ENCODE measurements at places on chromosomes 6 and 20.

- DNase-seq = no peak
These were observed 18.2 kb downstream of the GLYATL3 start for GRCh38 chr6:49517919-49518318.

GRCh38 chr6:144469144-144469575 is 184.0 kb downstream of the UTRN start:
- no peak for DNase-seq

DNA sequence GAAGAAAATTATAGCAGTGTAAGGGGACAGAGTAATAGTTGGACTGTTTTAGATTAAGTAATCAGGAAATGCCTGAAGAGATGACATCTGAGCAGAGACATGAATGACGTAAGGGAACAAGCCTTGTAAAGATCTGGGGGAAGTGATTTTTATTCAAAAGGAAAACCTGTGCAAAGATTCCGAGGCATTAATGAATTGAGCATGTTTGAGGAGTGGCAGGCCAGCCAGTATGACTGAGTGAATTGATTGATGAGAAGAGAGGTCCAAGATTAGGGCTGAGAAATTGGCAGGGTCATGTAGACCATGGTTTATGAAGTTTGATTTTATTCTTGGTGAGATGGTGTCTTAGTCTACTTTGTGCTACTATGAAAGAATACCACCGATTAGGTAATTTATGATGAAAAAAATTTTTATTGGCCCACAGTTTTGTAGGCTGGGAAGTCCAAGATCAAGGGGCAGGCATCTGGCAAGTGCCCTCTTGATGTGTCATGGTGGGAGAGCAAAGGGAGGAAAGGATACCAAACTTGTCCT is 95.1 kb downstream of the LIN28B start:
- no peak for DNase-seq

DNA sequence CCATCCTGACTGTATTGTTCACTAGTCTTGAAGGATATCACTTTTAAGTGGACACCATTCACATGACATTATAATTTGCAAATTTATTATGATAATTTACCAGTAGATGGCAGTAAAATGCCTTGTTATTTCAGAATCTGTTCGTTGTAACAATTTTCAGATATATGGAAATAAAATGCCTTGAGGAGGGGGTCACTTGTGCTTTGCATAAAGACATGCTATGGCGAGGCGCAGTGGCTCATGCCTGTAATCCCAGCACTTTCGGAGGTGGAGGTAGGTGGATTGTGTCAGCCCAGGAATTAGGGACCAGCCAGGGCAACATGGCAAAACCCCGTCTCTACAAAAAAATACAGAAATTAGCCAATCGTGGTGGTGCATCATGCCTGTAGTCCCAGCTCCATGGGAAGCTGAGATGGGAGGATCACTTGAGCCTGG is 9.0 kb upstream of the NCOA6 start:
- no peak for DNase-seq

GRCh38 chr6:131574686-131575085 is 1.7 kb downstream of the ARG1 start:
- DNase-seq = no peak

DNA sequence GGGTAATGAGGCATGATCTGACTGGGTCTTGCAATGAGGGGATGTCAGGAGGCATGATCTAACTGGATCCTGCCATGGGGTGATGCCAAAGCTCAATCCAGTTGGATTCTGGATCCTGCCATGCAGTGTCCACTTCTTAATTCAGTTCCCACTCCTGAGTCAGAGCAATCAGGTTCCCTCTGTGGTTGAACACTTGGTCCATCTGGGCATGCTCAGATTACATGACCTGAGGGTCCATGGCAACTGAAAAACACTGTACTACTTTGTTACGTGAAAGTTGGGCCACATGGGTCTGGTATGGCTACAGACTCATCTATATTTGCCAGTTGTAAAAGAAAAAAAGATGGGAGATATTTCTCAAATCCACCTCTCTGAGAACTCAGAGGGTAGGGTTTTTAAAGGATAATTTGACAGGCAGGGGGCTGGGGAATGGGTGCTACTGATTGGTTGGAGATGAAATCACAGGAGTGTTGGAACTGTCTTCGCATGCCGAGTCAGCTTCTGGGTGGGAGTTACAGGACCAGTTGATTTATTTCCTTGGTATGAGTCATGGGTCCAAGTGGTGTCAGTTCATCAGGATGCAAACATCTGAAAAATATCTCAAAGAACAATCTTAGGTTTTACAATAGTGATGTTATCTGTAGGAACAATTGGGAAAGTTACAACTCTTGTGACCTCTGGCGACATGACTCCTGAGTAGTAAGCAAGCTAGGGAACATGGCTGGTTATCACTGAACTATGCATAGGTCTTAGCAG is 21.6 kb downstream of the C6orf163 start:
- no peak for DNase-seq

GRCh38 chr6:119077643-119078375 is 655 bp downstream of the FAM184A start:
- no peak for DNase-seq

DNA sequence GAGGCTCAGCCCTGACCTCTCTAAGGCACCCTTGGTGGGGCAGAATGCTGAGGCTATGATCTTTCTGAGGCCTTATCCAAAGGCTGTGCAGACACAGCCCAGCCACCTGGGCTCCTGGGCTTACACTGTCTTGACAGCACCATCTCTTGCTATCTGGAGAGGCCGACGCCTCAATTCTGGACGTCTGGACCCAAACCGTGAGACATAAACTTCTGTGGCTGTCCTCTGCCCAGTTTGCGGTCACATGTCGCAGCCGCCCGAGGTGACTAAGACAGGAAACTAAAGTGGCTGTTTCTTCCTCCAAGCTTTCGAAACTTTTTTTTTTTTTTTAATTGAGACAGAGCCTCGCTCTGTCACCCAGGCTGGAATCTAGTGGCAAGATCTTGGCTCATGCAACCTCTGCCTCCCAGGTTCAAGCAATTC is 49.3 kb downstream of the PRR18 start:
- DNase-seq = no peak
